ENCODE measurements at places on chromosomes 2 and 18. TPM values are rescaled to one million over a fixed set of nuclear protein-coding genes. Genes with fewer than 3 reads are reported as not detected.

DAPL1 gene
- not detected for total RNA-seq

POTEI gene
- total RNA-seq: not detected

ERLEC1 gene
- 123 TPM for total RNA-seq

CREG2 gene
- total RNA-seq: 5.2 TPM

CXCR1 gene
- total RNA-seq: not detected

AQP4 gene
- not detected for total RNA-seq

CAVIN2 gene
- 1.2 TPM for total RNA-seq

DSEL gene
- total RNA-seq: 69.8 TPM

INSIG2 gene
- total RNA-seq: 13.0 TPM

DPYSL5 gene
- not detected for total RNA-seq

VIL1 gene
- total RNA-seq: 0.12 TPM

MYO7B gene
- under 0.01 TPM for total RNA-seq

CCDC150 gene
- total RNA-seq: 6.4 TPM

TTC27 gene
- total RNA-seq: 29.7 TPM

UGT1A5 gene
- not detected for total RNA-seq

TUBA4B gene
- total RNA-seq: 0.11 TPM

NHEJ1 gene
- 19.7 TPM for total RNA-seq

FAM124B gene
- total RNA-seq: 0.22 TPM

DUSP2 gene
- 2.3 TPM for total RNA-seq

FIGN gene
- 1.4 TPM for total RNA-seq

USP37 gene
- total RNA-seq: 11.6 TPM

ACADL gene
- 0.11 TPM for total RNA-seq

AMER3 gene
- not detected for total RNA-seq

RBM43 gene
- 4.8 TPM for total RNA-seq

SNED1 gene
- 7.5 TPM for total RNA-seq

FSHR gene
- total RNA-seq: not detected

L3MBTL4 gene
- total RNA-seq: 0.44 TPM

C2orf72 gene
- 0.22 TPM for total RNA-seq

SLC9A4 gene
- total RNA-seq: not detected

PROKR1 gene
- not detected for total RNA-seq

INHBB gene
- not detected for total RNA-seq

IL36G gene
- total RNA-seq: not detected

RTP5 gene
- not detected for total RNA-seq

CCL20 gene
- total RNA-seq: not detected

NOSTRIN gene
- total RNA-seq: 0.11 TPM

All from uterine smooth muscle cell (primary cell).